Activated CD4-positive, alpha-beta T cell treated with anti-CD3 and anti-CD28 coated beads for 48 hours (primary cell): ENCODE measurements at places on chromosomes 4 and X.

- no peak for DNase-seq
These were observed 35.3 kb downstream of the ATXN3L start for GRCh38 chrX:13284570-13284969.

DNA sequence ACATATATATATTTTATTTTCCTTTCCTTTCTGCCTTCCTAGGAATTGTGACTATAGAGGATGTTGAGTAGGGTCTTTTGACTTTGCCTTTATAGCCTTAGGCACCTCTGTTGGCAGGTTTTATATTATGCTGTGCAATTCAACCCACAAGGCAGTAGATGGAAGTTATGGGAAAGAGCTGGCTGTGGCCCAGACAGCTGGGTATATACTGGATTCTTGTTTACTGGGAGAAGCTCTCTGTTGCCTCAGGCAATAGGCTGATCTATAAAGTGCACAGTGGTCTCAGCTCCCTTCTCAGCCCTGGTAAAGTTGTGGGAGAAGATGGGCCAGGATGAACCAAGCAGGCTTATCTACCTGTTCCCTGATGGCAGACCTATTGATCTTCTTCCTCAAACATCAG is 342.0 kb downstream of the GBA3 start:
- DNase-seq = no peak

GRCh38 chr4:75705198-75705977 is 19.0 kb upstream of the USO1 start:
- DNase-seq = no peak

DNA sequence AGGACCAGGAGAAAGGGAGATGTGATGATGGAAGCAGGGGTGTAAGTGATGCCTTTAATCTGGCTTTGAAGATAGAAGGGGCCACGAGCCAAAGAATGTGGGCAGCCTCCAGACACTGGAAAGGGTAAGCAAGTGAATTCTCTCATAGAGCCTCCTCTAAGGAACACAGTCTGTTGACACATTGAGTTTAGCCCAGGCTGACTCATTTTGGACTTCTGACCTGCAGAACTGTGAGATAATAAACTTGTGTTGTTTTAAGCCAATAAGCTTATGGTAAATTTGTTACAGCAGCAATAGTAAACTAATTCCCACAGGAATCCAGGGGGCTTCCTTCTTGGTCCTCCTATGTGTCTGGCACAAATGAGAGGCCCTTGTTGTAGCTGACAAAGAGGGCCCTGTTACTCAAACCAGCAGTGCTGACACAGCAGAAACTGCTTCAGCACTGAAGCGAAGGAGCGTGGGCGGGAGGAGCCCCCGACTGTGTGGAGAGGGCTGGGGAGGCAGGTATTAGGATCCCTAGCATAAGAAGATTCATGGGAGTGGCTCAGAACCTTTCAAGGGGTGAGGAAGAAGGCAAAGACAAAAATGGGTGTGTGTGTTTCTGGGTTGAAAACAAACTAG is 268.7 kb downstream of the NR3C2 start:
- DNase-seq = no peak

DNA sequence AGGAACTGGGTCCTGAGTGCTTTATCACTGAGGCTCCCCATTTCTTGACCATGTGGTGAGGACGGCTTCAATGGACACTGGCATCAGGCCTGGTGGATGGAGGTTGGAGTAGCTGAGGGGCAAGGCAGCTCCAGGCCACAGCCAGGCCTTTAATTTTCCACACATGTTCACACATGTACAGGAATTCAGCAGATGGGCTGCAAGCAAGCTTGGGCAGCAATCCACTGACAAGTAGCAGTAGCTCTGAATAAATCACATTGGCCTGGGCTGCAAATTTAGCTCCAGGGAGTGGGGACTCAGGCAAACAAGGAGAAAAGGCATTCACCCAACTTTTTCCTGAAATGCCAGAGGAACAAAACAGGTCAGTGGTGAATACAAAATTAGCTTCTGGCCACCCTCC is 107.8 kb upstream of the SCML1 start:
- no peak for DNase-seq

GRCh38 chr4:79317711-79318110 is 8.2 kb downstream of the NAA11 start:
- DNase-seq = no peak

GRCh38 chr4:48629458-48629857 is 139.4 kb downstream of the ZAR1 start:
- no peak for DNase-seq

- no peak for DNase-seq
These were observed 427.9 kb downstream of the STIM2 start for GRCh38 chr4:27288496-27288895.

GRCh38 chr4:88734403-88734949 is 36.8 kb upstream of the NAP1L5 start:
- no peak for DNase-seq
